Tibial artery (tissue), 4 donors: ENCODE measurements at places on chromosomes 2 and 18.

- no peak for DNase-seq
Measured at GRCh38 chr2:218331745-218332144, 24.9 kb upstream of the CATIP start.

DNA sequence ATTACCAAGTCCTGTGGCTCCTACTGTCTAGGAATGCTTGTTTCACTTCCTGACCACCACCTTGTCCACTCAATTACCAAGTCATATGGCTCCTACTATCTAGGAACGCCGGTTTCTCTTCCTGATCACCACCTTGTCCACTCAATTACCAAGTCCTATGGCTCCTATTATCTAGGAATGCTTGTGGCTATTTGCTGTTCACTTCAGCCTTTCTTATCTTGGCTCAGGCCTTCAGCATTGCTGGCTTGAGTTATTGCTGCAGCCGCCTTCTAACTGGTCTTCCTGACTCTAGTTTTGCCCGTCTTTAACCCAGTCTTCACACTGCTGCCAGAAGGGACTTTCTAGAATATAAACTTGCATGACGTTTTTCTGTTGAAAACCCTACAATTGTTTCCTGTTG is 82.5 kb upstream of the GAREM1 start:
- DNase-seq, result no peak

DNA sequence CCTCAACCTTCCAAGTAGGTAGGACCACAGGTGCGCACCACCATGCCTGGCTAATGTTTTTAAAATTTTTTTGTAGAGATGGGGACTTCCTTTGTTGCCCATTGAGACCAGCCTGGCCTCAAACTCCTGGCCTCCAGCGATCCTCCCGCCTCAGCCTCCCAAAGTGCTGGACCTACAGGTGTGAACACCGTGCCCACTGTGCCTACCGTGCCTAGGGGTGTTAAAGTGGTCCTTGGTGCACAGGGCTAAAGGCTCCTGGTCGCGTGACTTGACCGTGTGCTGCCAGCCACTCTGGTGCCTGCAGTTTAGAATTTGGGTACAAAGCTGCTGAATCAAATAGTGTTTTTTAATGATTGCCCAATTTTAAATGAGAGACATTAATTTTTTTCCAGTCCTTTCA is 51.0 kb upstream of the KCNG2 start:
- DNase-seq, result no peak

DNA sequence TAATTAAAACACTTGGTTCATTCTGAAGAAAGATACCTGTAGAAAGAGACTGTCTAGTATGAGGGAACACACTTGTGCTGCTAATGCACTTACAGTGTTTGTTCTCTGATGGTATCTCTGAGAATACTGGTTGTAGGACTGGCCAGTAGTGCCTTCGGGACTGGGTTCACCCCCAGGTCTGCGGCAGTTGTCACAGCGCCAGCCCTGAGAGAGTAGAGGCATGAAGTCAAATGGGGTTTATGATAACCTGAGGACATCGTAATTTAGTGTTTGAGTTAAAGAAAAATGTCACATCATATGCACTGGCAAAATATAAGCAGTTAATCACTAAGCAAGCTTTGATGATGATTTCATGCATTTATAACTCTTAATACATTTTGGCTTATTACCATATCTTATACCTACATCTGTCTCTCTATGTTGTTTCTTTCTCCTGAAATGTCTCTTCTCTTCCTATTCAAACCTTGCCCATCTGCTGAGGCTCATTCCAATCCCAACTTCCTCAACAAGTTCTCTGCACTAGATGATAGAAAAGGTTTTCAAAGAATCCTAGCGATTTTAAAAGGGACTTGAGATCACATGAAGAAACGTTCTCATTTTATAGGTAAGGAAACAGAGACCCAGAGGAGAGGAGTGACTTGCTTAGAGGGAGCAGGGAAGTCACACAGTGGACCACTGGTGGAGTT is 50.2 kb downstream of the ATIC start:
- DNase-seq, result no peak

DNA sequence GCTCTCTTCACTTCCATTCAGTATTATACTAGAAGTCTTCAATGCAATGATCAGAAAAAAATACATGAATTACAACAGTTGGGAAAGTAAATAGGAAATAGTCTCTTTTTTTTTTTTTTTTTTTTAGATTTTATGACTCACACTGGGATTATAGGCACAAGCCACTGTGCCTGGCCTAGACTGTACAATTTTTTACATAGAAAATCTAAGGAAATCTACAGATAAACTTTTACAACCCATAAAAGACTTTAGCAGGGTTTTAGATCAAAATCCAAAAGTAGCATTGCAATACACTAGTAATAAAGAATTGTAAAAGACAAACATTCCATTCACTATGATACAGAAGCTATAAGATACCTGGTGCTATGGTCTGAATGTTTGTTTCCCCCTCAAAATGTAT is 39.0 kb downstream of the CFAP221 start:
- DNase-seq, result no peak

GRCh38 chr18:48296581-48296980 is 112.6 kb downstream of the ZBTB7C start:
- peak; percentile 31 for DNase-seq

- DNase-seq, result no peak
Measured at GRCh38 chr2:123917241-123917640, 107.8 kb upstream of the CNTNAP5 start.

- DNase-seq, result no peak
Measured at GRCh38 chr2:67917332-67918054, 145.3 kb downstream of the C1D start.
